Activated naive CD8-positive, alpha-beta T cell treated with anti-CD3 and anti-CD28 coated beads, Interleukin-2, amount 50 U/mL, for 24 hours (primary cell): ENCODE measurements at places on chromosomes 16 and 17.

GRCh38 chr17:49585422-49586027 lies 9.9 kb downstream of the NXPH3 start:
- H3K4me3 ChIP-seq = no peak overlapping the region
- H3K27ac ChIP-seq = no peak overlapping the region
- no peak for DNase-seq
- H3K27me3 ChIP-seq = no peaks in the 10 kb centered on the region

GRCh38 chr17:72123530-72124437 lies 3.0 kb downstream of the SOX9 start:
- no peak for DNase-seq
- peaks cover 6% of the 10 kb centered on the region for H3K36me3 ChIP-seq
- no peak overlapping the region for H3K4me3 ChIP-seq
- H3K4me1 ChIP-seq = peaks cover 7% of the 10 kb centered on the region
- H3K27ac ChIP-seq = peak overlapping the region; percentile 27

DNA sequence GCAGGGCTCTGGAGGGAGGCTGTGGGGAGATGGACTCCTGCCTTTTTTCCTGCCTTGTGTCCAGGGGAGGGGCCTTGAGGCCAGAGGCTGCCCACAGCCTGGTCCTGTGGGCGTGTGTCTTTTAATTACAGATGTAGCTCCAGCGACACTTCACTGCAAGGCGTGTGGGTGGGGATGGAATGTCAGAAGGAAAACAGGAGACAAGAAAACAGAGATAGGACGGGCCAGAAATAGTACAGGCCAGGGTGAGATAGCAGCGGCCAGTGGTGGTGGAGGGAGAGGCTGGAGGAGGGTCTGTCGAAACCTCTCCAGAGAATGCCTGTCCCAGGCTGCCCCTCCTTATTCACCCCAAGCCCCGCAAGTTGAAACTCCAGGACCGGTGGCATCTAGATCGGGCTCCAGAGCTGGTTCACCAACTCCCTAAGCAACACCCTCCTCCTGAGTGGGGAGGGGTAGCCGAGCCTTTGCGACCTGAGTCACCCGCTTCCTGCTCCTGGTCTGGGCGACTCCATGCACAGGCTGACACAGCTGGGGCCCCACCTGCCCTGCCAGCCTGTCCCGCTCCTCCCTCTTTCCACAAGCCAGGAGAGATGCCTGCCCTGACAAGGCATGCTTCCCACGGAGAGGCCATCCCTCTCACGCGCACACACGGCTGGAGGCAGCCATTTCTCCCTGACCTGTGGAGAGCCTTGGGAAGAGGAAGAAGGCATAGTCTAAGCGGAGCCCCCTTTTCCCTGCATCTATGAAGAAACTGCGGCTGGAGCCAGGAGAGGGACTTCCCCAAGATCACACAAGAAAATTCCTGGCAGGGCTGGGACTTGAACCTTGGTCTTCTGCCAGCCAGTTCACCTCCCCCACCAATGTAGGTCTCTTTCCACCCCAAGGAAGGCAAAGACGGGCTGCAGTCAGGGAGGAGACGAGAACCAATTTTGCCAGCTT lies 6.6 kb upstream of the JUP start:
- H3K4me1 ChIP-seq = peaks cover 4% of the 10 kb centered on the region
- H3K36me3 ChIP-seq = no peaks in the 10 kb centered on the region
- H3K27me3 ChIP-seq = peaks cover 4% of the 10 kb centered on the region
- no peak overlapping the region for H3K4me3 ChIP-seq
- DNase-seq = no peak
- no peak overlapping the region for H3K27ac ChIP-seq

DNA sequence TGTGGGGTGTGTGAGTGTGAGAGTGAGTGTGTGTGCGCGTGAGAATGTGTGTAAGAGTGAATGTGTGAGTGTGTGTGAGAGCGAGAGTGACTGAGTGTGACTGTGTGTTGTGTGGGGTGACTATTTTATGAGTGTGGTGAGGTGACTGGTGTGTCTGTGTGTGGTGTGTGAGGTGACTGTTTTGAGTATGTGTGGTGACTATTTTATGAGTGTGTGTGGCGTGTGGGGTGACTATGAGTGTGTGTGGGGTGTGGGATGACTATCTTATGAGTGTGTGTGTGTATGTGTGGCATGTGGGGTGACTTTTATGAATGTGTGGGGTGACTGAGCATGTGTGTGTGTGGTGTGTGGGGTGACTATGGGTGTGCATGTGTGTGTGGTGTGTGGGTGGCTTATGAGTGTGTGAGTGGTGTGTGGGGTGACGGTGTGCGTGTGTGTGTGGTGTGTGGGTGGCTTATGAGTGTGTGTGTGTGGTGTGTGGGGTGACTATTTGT lies 152.9 kb upstream of the PLCG2 start:
- H3K36me3 ChIP-seq = peaks cover 7% of the 10 kb centered on the region
- DNase-seq = no peak
- H3K27ac ChIP-seq = no peak overlapping the region
- H3K4me3 ChIP-seq = no peak overlapping the region
- no peaks in the 10 kb centered on the region for H3K27me3 ChIP-seq
- peaks cover 34% of the 10 kb centered on the region for H3K4me1 ChIP-seq

DNA sequence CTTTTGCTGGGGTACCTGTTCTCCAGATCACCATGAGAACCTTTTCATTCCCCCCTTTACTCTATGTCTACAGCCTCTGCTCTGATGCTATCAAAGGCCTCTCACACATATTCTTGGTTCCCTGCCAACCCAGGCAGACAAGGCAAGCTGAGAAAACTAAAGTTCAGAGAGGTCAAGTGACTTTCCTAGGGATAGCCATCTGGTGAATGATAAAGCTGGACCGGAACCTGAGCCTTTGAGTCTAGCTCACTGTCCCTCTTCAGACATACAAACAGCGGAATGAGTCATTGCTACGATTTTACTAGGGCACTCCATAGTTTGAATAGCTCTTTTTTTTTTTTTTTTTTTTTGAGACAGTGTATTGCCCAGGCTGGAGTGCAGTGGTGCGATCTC lies 73.3 kb downstream of the XYLT1 start:
- no peak overlapping the region for H3K4me3 ChIP-seq
- no peak for DNase-seq
- no peaks in the 10 kb centered on the region for H3K27me3 ChIP-seq
- H3K36me3 ChIP-seq = peaks cover 2% of the 10 kb centered on the region
- peaks cover 24% of the 10 kb centered on the region for H3K4me1 ChIP-seq

- no peak overlapping the region for H3K27ac ChIP-seq
- DNase-seq = no peak
- no peak overlapping the region for H3K4me3 ChIP-seq
- peaks cover 1% of the 10 kb centered on the region for H3K4me1 ChIP-seq
These were observed 45.7 kb upstream of the CSNK2A2 start for GRCh38 chr16:58243528-58244004.

DNA sequence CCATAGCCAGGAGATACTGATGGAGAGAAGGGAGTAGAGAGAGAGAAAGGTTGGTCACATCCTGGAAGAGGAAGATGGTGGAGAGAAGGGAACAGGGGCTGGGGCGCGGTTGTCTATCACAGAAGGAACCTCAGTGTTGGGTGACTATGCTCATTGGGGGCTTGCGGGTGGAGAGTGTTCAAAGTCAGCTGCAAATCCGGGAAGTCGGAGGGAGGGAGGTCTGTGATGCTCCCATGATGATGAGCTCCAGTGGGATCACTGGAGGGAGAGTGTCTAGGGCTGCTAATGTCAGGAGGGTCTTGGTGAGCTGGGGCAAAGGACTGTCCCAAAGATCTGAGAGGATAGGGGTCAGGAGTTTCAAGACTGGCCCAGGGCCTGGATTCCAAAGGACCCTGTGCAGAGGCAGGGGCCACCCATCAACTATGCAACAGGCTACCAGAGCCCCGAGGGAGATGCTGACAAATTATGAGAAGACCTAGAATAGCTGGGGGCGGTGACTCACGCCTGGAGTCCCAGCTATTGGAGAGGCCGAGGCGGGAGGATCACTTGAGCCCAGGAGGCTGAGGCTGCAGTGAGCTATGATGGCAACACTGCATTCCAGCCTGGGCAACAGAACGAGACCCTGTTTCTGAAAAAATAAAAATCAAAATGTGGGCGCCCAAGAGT lies 2.6 kb downstream of the SPDYE4 start:
- peaks cover 14% of the 10 kb centered on the region for H3K27me3 ChIP-seq
- H3K4me3 ChIP-seq = no peak overlapping the region
- DNase-seq = no peak

DNA sequence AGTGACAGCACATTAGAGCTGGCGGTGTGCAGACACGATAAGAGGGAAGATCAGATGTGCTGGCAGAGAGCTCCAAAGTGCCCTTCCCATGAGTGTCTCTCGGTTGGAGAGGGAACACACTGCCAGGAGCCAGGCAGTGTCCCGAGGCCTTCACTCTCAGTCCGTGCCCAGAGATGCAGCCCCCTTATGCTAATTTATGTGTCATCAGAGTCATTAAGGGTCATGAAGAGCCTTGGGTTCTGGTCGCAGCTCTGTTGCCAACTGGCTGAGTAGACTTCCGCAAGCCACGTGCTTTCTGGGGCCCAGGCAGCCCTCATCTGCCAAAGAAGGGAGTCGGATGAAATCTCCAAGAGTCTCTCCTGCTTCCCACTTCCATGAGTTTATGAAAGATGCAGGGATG lies 232.5 kb downstream of the MSI2 start:
- no peak overlapping the region for H3K4me3 ChIP-seq
- DNase-seq = no peak
- peaks cover 46% of the 10 kb centered on the region for H3K4me1 ChIP-seq
- no peaks in the 10 kb centered on the region for H3K27me3 ChIP-seq
- H3K27ac ChIP-seq = no peak overlapping the region
- H3K36me3 ChIP-seq = peaks cover 3% of the 10 kb centered on the region

- H3K27ac ChIP-seq = no peak overlapping the region
- H3K36me3 ChIP-seq = no peaks in the 10 kb centered on the region
- H3K27me3 ChIP-seq = peaks cover 49% of the 10 kb centered on the region
- no peak overlapping the region for H3K4me3 ChIP-seq
These were observed 6.2 kb upstream of the ETV4 start for GRCh38 chr17:43552229-43552837.

GRCh38 chr16:7839568-7839967 lies 506.9 kb downstream of the RBFOX1 start:
- H3K4me3 ChIP-seq = no peak overlapping the region
- no peaks in the 10 kb centered on the region for H3K4me1 ChIP-seq
- no peak overlapping the region for H3K27ac ChIP-seq
- no peaks in the 10 kb centered on the region for H3K36me3 ChIP-seq

GRCh38 chr17:337866-338265 lies 14.7 kb downstream of the RPH3AL start:
- peaks cover 31% of the 10 kb centered on the region for H3K4me1 ChIP-seq
- H3K27ac ChIP-seq = no peak overlapping the region
- peaks cover 12% of the 10 kb centered on the region for H3K27me3 ChIP-seq
- no peaks in the 10 kb centered on the region for H3K36me3 ChIP-seq
- H3K4me3 ChIP-seq = no peak overlapping the region
- no peak for DNase-seq

- H3K4me1 ChIP-seq = peaks cover 48% of the 10 kb centered on the region
- H3K36me3 ChIP-seq = no peaks in the 10 kb centered on the region
- no peak overlapping the region for H3K27ac ChIP-seq
- H3K27me3 ChIP-seq = no peaks in the 10 kb centered on the region
These were observed 22.0 kb upstream of the IL4R start for GRCh38 chr16:27291722-27292240.

GRCh38 chr16:49674351-49674851 lies 181.5 kb downstream of the ZNF423 start:
- H3K4me3 ChIP-seq = no peak overlapping the region
- H3K4me1 ChIP-seq = no peaks in the 10 kb centered on the region
- H3K36me3 ChIP-seq = no peaks in the 10 kb centered on the region

DNA sequence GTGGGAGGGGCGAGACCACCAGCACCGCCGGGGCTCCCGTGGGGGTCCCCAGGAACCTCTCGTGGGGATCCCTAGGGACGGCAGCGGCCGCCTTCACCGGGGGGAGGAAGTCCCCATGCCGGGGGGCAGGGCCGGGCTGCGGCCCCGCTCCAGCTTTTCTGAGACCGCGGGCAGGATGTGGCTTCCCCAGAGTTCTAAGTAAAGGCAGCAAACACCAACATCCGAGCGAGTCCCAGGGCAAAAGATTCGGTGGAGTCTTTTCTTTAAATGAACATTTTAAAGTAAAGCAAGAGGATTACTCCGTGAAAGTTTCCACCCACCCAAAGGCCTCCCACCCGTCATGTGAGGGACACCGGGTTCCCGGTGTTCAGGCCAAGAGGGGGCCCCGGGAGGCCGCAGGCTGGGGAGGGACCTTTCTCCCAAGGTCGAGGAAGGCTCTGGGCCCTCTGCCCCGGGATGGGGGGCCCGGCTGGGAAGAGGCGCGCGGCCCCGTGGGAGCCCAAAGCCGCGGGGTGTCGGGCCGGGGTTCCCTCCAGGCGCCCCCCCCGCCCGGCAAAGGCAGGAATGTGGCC lies 137.2 kb upstream of the RPH3AL start:
- H3K27me3 ChIP-seq = peaks cover 9% of the 10 kb centered on the region
- peaks cover 12% of the 10 kb centered on the region for H3K4me1 ChIP-seq
- H3K4me3 ChIP-seq = peak overlapping the region; percentile 87

- peaks cover 16% of the 10 kb centered on the region for H3K36me3 ChIP-seq
- no peak overlapping the region for H3K4me3 ChIP-seq
- peak overlapping the region; percentile 90 for H3K27ac ChIP-seq
- H3K4me1 ChIP-seq = peaks cover 53% of the 10 kb centered on the region
- no peak for DNase-seq
- no peaks in the 10 kb centered on the region for H3K27me3 ChIP-seq
These were observed 34.4 kb downstream of the ZCCHC14 start for GRCh38 chr16:87458424-87458915.

DNA sequence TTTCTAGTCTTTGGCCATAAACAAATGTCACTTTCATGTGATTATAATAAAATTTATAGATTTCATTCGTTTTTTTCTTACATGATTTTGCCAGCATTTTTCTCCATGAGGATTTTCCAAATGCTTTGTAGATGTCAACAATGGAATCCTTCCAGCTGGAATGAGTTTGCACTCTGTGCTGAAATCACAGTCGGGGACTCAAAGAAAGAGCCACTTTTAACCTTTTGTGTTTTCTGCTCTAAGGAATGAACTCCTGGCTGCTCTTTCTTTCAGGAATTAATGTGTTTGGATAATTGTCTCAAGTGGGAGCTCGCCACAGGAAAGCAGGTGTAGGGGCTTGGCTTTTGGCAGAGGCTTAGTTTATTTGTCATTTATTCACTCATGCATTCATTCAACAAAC lies 372.3 kb upstream of the SALL1 start:
- no peak for DNase-seq
- no peaks in the 10 kb centered on the region for H3K4me1 ChIP-seq
- no peak overlapping the region for H3K27ac ChIP-seq
- peaks cover 3% of the 10 kb centered on the region for H3K27me3 ChIP-seq
- no peak overlapping the region for H3K4me3 ChIP-seq
- peaks cover 2% of the 10 kb centered on the region for H3K36me3 ChIP-seq

DNA sequence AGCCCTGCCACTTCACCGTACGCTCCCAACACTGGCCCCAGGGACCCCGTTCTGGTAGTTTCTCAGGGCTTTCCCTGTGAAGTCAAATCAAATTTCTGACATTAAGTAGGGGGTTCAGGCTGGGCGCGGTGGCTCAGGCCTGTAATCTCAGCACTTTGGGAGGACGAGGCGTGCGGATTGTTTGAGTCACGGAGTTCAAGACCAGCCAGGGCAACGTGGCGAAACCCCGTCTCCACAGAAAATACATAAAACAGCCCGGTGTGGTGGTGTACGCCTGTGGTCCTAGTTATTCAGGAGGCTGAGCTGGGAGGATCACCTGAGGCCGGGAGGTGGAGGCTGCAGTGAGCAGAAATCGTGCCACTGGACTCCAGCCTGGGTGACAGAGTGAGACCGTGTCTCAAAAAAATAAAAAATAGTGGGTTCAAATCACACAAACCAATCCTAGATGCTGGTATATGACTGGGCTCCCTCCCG lies 632 bp downstream of the CYBC1 start:
- H3K4me3 ChIP-seq = peak overlapping the region; percentile 90
- H3K4me1 ChIP-seq = peaks cover 43% of the 10 kb centered on the region
- peaks cover 19% of the 10 kb centered on the region for H3K36me3 ChIP-seq
- H3K27me3 ChIP-seq = no peaks in the 10 kb centered on the region

GRCh38 chr16:8496364-8496763 lies 93.9 kb downstream of the TMEM114 start:
- DNase-seq = no peak
- no peak overlapping the region for H3K27ac ChIP-seq
- no peak overlapping the region for H3K4me3 ChIP-seq
